ENCODE measurements at places on chromosomes 2 and 18.

DNA sequence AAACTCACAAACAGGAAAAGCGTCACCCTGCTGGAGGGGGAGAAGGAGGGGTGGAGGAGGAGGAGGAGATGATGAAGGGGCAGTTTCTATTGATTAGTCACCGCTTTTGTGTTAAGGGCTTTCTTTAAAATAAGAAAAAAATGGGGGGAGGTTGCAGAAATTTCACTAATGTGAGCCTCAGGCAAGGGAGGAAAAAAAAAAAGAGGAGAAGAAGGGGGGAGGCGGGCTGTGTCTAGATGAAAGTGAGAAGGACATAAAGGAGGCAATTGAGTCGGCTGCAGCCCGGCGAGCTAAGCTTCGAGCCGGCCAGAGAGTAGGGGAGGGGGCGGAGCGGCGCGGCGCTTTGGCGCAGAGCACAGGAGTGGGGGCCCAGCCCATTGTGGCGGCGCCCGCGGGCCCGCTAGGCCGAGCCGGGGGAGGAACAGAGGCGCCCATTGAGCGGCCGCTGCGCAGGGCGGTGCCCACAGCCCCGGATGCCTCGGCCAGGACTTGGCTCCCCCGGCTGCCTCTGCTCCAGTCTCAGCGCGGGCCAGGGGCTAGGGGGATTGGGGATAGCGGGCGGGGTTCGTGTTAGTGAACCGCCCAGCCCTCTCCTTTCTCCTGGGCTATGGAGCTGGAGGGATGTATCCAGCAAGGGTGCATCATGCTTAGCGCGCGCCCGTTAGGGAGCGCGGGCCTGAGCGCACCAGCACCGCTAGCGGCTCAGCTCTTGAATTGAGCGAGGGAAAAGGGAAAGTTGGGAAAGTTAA, 7.9 kb downstream of the PAX3 start:
- peak; percentile 75 for DNase-seq

DNA sequence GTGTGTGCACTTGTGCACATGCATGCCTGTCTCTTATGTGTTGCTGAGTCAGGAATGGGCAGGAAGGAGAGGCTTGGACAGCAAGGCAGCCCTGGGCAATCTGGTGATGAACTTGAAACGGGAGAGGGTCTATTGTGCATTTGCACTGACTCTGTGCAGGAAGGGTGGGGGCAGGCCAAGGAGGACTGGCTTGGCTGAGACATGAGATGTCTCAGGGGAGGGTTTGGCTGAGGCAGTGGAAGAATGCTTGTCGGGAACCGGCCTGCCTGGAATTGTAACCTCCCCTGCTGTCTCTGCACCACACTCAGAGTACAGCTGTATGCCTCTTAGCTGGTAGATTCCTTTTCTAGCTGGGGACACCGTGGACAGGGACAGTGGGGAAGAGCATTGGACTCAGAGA, 176.1 kb upstream of the TNP1 start:
- peak; percentile 13 for DNase-seq

GRCh38 chr2:36618381-36618780, 20.4 kb upstream of the FEZ2 start:
- DNase-seq, result peak; percentile 79

DNA sequence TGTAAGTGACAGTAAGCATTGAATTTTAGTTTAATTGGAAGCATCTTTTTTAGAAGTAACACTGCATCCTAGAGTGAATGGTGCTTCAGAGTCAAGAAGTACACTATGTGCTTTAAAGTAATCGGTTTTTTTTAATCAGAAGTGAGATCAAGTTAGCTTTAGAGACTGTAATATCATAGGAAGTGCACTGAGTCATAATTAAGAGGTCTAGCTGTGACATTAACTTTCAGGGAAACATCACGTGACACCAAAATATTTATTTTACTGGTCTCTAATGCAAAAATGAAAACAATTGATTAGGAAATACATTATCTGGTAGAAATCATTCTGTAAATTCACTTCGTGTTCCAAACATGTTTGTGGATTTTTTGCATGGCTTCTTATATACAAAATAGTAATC, 55.3 kb upstream of the KYNU start:
- no peak for DNase-seq

DNA sequence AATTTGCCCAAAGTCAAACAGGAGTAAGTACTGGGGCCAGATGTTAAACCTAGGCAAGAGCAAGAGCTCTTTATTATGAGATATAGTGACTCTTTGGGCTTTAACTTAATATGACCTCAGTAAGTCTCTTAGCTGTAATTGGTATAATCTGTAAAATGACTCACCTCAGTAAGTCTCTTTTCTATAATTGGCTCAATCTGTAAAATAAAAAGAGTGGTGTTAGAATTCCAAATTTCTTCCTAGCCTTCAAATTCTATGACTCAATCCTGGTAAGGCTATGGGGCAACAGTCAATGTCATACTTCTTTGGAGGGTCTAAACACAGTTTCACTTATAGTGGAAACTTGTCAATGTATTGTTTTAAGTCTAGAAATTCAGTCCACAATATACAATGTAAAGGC, 1608.9 kb upstream of the PIK3C3 start:
- DNase-seq, result no peak

DNA sequence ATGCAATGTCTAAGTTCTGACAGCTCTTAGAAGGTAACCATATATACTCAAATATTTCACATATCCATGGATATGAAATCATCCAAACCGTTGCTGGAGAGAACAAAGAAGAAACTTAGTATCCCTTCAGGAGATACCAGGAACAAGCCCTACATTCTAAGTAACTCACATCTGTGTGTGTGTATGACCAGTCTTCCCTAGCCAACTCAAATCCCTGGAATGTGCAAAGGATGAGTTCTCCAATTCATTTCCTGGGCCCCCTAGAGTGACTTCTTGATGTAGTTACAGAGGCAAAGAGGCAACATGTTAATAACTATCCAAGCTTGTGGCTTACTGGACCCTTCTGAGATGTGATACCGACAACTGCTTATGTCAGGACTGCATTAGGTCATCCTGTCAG, 20.1 kb downstream of the TPGS2 start:
- DNase-seq, result peak; percentile 90

DNA sequence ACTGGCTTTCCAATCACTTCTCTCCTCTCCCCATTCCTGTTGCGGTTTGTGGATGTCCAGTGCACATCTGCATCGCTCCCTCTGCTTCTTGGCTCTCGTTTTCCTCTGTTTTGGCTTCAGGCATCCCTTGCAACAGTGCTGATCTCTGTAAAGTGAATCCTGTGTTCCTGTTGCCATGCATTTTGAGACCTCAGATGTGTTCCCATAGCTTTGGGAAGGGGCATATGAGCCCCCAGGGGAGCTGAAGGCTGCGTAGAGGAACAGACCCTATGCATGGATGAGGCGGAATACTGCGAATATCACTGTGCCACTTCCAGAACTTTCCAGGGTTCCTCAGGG, 168.4 kb upstream of the HAAO start:
- DNase-seq, result no peak

DNA sequence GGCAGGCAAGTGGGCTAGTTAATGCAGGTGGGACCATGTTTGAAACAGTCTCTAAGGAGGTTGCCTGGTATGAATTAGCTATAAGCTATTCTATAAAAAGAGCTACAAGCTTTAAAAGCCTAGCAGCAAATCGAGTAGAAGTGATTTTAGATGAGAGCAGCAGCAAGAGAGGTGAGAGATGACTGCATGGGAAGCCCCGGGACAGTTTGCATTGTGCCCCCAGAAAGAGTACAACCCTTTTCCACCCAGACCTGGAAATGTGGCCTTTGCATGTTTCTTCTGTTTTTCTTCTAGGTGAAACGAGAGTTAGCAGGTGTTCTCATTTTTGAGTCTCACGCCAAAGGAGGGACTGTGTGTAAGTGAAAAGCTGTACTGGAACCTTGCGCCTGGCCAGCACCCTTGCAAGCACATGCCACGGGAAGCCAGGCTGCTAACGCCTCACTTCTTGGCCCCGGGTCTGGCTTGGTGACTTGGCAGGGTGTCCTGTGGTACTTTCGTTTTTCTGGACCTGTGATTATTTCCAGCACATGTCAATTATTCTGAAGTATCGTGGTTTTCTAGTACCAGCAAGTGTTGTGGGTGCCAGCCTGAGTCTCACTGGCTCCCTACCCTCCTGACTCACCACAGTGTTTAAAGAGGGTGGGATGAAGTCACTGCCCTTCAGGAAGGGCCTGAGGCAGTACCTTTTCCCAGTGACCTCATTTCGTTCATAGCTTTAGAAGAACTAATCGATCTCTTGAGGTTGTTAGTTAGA, 90.3 kb upstream of the MAP3K20 start:
- peak; percentile 67 for DNase-seq
